Cortex of kidney (tissue), 1 donor: ENCODE measurements at places on chromosomes 3 and 15.

DNA sequence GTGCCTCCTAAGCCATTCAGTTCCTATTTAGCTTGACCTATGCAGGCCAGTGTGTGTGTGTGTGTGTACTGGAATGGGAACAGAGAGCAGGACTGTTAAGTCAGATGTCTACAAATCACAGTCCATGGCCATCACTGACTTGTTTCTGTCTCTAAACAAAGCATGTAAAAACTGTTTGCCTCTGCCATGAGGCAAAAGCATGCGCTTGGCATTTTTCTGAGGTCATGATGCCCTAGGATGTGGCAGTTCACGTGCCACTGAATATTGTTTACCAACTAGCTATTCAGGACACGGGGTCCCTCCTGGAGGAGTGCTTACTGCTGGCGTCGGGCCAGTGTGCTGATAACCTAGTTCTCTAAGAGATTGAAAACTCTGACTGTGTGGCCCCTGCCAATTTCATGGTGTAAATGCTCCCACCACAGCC lies 8.2 kb upstream of the ATP13A3 start:
- DNase-seq: no peak

DNA sequence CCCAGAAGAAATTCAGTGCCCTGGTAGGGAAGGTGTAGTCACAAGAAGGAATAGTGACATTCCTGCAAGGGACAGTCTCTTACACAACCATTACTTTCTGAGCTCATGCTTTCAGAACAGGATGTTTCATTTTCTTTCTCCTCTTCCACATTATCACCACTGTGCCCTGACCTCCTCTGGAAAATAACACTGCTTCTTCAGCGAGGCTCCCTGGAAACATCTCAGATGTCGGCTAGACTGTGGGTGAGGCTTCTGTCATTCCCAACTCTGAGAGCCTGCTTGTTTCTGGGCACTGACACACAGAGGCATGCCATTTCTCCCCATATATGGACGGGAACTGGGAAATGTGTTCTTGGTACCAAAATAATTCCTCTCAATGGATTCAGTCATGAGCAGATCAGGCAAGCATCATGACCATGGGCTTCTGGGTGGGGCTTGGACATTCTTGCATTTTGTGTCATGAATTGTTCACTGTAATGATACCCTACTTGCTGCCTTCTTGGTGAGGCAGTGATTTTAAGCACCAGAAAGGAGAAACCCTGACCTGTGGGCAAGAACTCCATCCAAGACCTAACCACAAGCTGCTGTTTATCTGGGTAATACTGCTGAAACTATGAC lies 14.3 kb upstream of the TNFAIP8L3 start:
- no peak for DNase-seq

- no peak for DNase-seq
These were observed 21.4 kb upstream of the KCTD6 start for GRCh38 chr3:58470363-58471024.

- no peak for DNase-seq
These were observed 11.1 kb upstream of the TMC3 start for GRCh38 chr15:81384891-81385720.

GRCh38 chr3:45226206-45226915 lies at the start of gene TMEM158:
Gene TMEM158, minus strand, starts transcription at chr3:45226287. Its CDS starts 260 bp downstream, at chr3:45226027.
- DNase-seq: no peak

GRCh38 chr3:77254967-77255831 lies 215.3 kb downstream of the ROBO2 start:
- no peak for DNase-seq

- no peak for DNase-seq
These were observed 78.6 kb downstream of the MLH1 start for GRCh38 chr3:37071921-37072320.

- DNase-seq: no peak
These were observed 37.2 kb downstream of the AP4E1 start for GRCh38 chr15:50945725-50946124.

DNA sequence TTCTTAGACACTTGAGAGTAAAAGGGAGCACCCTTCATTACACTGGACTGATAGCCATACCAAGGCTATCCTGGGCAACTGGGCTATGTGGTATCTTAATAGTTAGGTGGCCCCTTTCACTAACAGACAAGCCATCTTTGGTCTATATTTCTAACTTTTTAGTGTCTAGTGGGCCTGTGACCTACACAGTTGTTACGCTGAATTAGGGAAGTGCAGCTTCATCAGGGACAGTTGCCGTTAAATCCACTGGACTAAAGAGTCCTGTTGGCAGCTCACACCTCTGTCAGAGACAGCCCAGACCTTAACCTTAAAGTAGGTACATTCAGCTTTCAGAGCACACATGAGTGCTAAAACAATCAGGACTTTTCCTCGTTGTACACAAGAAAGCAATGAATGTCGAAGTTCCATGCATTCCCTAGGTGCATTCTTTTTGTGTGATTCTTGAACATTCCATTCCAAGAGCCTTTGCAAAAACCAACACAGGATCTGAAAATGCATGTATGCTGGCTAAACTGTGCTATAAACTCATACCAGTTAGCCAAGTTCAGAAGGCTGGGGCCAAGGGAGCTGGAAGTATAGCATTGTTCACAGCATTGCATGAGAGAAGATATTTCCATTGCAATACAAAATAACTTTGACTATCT lies 230.2 kb upstream of the EIF1B start:
- no peak for DNase-seq

DNA sequence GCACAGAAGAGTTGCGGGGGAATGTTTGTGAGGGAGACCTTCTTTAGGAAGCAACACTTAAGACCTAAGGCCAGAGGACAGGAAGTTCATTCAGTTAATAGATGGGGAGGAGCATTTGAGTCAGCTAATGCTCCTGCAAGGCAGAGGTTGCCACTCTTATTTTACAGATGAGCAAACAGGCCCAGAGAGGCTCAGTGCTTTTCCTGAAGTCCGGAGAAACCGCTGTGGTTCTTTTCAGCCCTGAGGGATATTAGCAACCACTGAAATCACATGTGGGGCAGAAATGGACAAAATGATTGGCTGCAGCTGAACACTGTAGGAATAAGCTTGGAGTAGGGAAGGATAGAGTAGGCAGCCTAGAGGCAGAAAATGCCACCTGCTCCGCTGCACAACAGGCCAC lies 33.3 kb upstream of the RTP4 start:
- no peak for DNase-seq

DNA sequence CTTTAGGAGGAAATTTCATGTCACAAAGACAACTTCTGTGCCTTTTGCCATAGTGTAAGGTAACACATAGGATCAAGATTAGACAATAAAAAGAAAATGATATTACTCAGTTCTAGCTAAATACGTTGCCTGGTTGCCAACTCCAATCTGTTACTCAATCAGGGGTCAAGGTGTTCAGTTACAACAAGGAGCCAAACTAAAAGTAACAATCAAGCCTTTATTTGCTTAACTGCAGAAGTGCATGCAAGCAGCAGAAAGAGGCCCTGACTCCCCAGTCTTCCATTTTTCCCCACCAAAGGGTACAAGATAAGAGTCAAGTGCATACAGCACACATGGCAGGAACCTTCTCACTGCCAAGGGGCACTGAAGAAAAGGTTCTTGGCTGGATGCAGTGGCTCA lies 28.3 kb upstream of the PPP4R2 start:
- DNase-seq: no peak

- no peak for DNase-seq
These were observed 52.2 kb downstream of the BLM start for GRCh38 chr15:90769375-90769774.

- no peak for DNase-seq
These were observed 11.7 kb upstream of the HHATL start for GRCh38 chr3:42714171-42714852.

DNA sequence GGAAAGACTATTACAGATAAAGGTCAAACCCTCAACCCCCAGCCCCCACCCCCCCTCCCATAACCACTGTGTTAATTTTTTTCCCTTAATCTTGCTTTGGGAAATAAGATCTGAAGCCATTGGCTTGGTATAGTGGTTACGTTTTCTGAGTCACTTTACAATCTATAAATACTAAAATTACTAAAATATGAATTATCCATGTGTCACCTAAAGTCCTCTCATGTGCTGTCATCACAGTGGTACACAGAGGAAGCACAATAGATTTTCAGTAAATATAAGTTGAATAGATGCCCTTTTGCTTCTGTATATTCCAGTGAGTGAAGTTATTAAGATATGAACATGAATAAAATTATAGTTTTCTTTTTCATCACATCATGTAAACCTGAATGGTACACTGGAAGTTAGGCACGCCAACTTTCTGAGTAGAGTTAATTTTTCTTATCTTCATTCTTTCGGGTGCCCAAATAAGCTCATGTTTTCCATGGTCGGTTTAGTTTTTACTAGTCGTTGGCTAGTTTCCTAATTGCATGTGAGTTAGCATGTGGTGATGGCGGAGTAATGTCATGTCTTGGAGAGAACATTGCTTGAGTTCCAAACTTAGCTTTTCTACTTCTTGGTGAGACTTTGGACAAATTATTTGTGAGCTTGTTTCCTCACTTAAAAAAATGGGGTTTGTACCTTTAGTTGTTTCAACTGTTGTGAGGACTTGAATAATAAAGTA lies 11.5 kb downstream of the PPP4R2 start:
- no peak for DNase-seq

GRCh38 chr3:49911124-49911420 lies 7.4 kb upstream of the MST1R start:
- no peak for DNase-seq

GRCh38 chr3:178295292-178295912 lies 240.8 kb upstream of the KCNMB2 start:
- no peak for DNase-seq

- DNase-seq: no peak
These were observed 60.2 kb downstream of the IL16 start for GRCh38 chr15:81256916-81257315.

DNA sequence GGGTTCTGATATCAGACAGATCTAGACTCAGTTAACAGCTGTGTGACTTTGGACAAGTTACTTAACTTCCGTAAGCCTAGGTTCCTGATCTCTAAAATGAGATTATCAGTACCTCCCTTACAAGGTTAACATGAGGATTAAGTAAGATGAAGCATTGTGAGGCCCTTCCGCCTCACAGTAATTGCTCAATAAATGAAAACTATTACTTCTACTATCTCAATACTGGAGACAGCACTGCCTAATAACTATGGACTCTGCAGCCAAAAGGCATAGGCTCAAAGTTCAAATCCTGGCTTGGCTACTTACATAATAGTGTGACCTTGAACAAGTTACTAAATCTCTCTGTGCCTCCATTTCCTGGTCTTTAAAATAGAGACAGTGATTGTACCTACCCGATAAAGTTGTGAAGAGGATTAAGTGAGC lies 82.0 kb upstream of the ATP11B start:
- no peak for DNase-seq
